ENCODE measurements at places on chromosomes 6 and 20. TPM values are rescaled to one million over a fixed set of nuclear protein-coding genes. Genes with fewer than 3 reads are reported as not detected.

KCNQ5 gene
- total RNA-seq = 0.35 TPM

PRSS16 gene
- 13.4 TPM for total RNA-seq

GSTA1 gene
- 22.2 TPM for total RNA-seq

RAD21L1 gene
- not detected for total RNA-seq

RSPH4A gene
- 5.6 TPM for total RNA-seq

EEF1A2 gene
- total RNA-seq = 0.77 TPM

VIP gene
- total RNA-seq = 1.5 TPM

TAP2 gene
- 81.8 TPM for total RNA-seq

GFOD1 gene
- total RNA-seq = 20.2 TPM

C4B gene
- total RNA-seq = 162 TPM

KIAA1755 gene
- 1.3 TPM for total RNA-seq

TINAG gene
- not detected for total RNA-seq

FNDC1 gene
- 0.44 TPM for total RNA-seq

UNC5CL gene
- total RNA-seq = 1.1 TPM

ENPP5 gene
- 11.4 TPM for total RNA-seq

DEFB124 gene
- not detected for total RNA-seq

ACTL10 gene
- 1.3 TPM for total RNA-seq

KHDRBS2 gene
- 10.9 TPM for total RNA-seq

FAM83B gene
- 0.12 TPM for total RNA-seq

EMILIN3 gene
- total RNA-seq = 0.15 TPM

ACSS1 gene
- 41.8 TPM for total RNA-seq

NRN1 gene
- total RNA-seq = 15.0 TPM

MYL9 gene
- total RNA-seq = 274 TPM

HDGFL1 gene
- total RNA-seq = not detected

MYBL2 gene
- total RNA-seq = 1.7 TPM

GINM1 gene
- total RNA-seq = 39.3 TPM

BHLHE23 gene
- not detected for total RNA-seq

PTCRA gene
- 9.8 TPM for total RNA-seq

TPX2 gene
- total RNA-seq = 1.9 TPM

TOX2 gene
- 16.3 TPM for total RNA-seq

HLA-DQA1 gene
- total RNA-seq = 144 TPM

TM9SF4 gene
- total RNA-seq = 49.7 TPM

SPTLC3 gene
- 18.7 TPM for total RNA-seq

CYP39A1 gene
- 5.4 TPM for total RNA-seq

CCR6 gene
- 0.83 TPM for total RNA-seq

MYB gene
- 6.1 TPM for total RNA-seq

ID4 gene
- total RNA-seq = 27.8 TPM

CSNK2A1 gene
- 86.3 TPM for total RNA-seq

TMEM170B gene
- total RNA-seq = 12.4 TPM

OR2H1 gene
- total RNA-seq = not detected

GABRR1 gene
- not detected for total RNA-seq

SRMS gene
- total RNA-seq = not detected

MAFB gene
- 63.3 TPM for total RNA-seq

RNF217 gene
- 25.5 TPM for total RNA-seq

LPIN3 gene
- 16.3 TPM for total RNA-seq

MDFI gene
- 10.6 TPM for total RNA-seq

BPI gene
- 0.44 TPM for total RNA-seq

DSP gene
- total RNA-seq = 22.8 TPM

MRAP2 gene
- 0.74 TPM for total RNA-seq

RSPH3 gene
- 24.2 TPM for total RNA-seq

HLA-DMA gene
- total RNA-seq = 283 TPM

TCP11 gene
- total RNA-seq = not detected

TBCC gene
- total RNA-seq = 19.3 TPM

ULBP2 gene
- total RNA-seq = 2.2 TPM

ITCH gene
- total RNA-seq = 57.5 TPM

JAG1 gene
- total RNA-seq = 60.1 TPM

TAGAP gene
- total RNA-seq = 17.1 TPM

TBC1D22B gene
- 11.5 TPM for total RNA-seq

OTOR gene
- total RNA-seq = not detected

Data from lower lobe of right lung (tissue), 2 donors.